ENCODE measurements at places on chromosomes 11 and 22.

- DNase-seq = no peak
Measured at GRCh38 chr11:115918576-115918975, 414.4 kb upstream of the CADM1 start.

DNA sequence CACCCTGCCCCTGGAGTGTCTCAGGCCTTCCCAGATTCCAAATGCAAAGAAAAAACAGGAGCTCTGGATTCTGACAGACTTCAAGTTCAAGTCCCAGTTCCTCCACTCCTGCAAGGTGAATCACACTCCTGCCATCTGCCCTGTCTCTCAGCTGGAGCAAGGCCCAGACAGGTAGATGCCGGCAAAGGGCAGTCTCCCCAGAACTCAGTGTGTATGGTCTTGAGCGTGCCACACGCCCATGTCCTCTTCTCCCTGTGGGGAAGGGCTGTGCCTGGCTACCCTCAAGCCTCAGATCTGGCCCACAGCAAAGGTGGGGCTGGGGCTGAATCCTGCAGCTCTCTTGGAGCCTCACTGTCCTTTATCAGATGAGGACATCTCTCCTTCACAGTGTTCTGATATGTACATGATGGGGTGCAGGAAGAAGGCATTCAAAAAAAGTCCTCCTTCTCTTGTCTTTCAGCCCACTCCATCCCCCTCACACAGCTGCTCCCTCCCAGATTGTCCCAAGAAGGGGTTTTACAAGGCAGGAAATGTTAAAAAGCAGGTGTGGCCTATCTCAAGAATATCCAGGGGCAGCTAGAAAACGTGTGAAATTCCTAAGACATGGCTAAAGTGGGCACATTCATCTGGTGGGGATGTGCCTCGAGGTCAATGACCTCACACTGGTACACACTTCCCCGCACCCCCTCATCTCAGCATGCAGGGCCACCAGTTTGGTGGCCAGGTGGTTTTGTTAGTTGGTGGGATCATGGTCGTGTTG is 27.7 kb upstream of the ARFGAP3 start:
- DNase-seq = no peak

GRCh38 chr11:78535920-78536319 is 38.7 kb downstream of the NARS2 start:
- DNase-seq = no peak

DNA sequence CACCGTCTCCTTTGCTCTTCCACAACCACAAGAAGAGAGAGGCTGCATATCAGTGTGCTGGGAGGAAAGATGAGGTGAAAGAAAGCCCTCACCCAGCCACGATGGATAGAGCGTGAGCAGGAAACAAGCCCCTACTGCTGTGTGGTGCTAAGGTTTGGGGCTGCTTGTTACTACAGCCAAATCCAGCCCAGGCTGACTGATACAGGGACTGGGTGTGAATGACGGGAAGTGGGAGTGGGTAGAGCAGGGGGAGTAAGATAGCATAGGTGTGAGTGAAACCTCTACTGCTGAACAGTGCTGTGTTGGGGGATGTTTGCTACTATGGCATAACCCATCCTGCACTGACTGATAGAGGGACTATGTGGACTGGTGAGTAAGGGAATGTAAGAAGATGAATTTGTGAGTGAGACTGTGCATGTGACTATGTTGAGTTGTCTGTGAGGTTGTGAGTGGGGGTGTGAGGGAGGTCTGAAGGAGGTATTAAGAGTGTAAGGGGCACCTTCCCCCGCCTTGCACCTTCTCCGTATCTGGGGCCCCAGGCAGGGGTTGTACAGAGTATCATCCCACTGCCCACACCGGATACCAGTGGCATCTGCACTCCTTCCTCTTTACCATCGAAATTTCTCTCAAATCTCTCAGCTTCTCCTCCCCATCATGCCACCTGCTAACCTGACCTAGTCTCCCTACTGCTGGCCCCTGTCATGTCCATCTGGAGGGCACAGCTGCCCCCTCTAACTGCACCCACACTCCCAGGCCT is 91.5 kb downstream of the MN1 start:
- no peak for DNase-seq

GRCh38 chr11:134390706-134391569 is 21.1 kb downstream of the B3GAT1 start:
- DNase-seq = no peak

GRCh38 chr11:127218275-127218608 is 217.7 kb upstream of the KIRREL3 start:
- DNase-seq = no peak

DNA sequence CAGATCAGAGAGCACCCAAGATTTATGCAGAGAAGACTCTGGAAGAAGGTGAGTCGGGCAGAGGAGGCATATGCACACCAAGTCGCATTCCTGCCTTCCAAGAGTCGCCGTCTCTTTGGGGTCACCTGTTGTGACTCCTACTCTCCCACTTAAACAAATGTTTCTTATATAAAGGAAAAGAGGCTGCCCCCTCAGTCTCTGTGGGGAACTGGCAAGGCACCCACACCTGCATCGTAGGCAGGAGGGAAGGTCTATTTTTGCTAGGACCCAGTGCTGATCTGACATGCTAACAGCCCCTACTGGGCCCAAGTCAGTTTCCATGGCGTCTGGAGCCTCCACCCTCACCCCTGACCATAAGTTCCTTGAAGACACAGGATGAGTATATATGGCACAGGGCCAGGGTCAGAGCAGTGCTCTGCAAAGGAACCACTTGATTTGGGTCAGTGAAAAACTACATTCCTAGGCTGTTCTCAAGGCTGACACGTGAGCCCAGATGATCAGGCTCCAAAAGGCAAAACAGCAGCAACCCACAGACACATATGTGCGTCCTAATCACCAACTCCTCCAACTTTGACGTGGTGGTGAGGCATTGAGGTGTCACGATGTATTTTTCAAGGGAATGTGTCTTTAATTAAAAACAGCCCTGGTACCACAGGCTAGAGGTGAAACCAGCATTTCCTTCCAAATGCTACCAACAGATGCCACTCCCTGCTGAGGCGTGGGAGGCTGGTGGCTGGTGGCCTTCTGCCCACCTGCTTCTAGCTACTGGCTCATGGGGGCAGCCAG is 55.6 kb upstream of the CSNK2A3 start:
- DNase-seq = no peak

DNA sequence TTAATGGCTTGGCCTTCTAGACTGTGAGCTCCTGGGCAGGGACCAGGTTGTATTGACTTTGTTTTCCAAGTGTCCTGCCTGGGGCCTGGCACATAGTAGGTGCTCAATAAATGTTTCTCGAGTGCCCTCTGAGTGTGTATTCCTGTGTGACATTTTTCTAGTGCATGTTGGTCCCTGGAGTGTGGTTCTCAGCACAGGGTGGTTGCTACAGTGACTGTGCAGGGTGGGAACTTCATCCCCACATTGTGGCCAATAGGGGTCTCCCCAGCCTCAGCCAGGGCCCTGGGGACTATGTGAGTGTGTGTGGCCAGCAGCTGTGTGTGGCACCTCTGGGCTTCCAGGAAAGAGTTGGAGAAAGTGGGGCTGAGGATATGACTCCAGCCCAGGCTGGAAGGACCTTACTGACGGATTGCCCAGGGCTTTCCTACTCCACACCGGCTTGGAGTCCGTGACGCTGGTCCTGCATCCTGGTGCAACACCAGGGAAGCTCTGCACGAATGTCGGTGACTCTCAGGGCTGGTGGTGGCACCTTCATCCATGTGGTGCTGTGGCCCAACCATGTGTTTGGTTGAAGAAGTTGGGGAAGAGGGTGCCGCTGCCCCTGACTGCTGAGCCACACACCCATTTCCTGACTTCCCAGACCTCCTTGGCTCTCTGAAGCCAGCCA is 9.0 kb upstream of the MARK2 start:
- no peak for DNase-seq

DNA sequence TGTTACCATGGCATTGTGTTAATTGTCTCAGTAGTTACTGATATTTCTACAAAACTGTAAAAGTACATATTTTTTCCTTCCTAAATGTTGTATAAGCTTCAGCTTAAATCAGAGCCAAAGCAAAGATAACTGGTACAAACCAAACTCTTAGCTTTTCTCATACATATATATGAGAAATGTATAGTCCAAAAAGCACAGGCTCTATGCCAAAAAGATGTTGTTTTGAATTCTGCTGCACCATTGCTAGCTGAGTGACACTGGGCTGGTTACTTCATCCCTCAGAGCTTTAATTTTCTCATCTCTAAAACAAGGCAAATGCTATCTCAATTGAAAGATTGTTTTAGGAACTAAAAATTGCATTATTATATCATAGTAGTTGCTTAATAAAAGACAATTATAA is 6.7 kb upstream of the GRIA4 start:
- no peak for DNase-seq

- DNase-seq = no peak
Measured at GRCh38 chr11:11348303-11348702, 4.7 kb downstream of the CSNK2A3 start.

DNA sequence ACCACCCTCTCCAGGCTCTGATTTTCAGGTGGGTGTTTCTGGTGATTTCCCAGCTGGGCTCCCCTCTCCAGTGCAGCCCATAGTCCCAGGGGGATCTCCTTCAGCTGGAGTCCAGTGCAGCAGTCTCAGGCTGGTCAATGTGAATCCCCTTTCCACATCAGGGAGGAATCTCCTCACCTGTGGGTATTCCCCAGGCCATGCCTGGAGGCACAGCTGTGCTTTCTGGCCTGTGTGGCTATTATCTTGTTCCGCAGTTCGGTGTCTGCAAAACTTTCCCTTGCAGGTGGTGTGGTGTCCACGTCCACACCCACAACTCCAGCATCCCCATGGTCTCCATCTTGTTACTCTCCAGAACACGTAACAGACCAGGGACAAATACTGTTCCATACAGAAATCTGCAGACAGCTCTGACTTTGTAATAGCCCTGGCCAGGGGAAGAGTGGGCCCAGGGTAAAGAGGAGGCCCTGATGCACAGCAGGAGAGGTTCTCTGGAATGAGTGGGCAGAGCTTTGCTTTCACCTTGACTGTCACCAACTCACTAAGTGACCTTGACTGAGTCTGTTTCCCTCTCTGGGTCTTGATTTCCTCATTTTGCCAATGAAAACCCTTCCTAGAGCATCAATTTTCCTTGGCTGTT is 183.2 kb downstream of the CSNK2A3 start:
- DNase-seq = no peak

Measured in activated naive CD4-positive, alpha-beta T cell treated with anti-CD3 and anti-CD28 coated beads, Interleukin-2, amount 50 U/mL, for 72 hours (primary cell).